Stimulated activated CD4-positive, alpha-beta T cell treated with anti-CD3 and anti-CD28 coated beads, Interleukin-4, amount 100 ng/mL, for 4 hours (primary cell): ENCODE measurements at places on chromosomes 1 and 21.
A peak's percentile ranks its signal among the peaks of the same experiment; 100 is the strongest.

DNA sequence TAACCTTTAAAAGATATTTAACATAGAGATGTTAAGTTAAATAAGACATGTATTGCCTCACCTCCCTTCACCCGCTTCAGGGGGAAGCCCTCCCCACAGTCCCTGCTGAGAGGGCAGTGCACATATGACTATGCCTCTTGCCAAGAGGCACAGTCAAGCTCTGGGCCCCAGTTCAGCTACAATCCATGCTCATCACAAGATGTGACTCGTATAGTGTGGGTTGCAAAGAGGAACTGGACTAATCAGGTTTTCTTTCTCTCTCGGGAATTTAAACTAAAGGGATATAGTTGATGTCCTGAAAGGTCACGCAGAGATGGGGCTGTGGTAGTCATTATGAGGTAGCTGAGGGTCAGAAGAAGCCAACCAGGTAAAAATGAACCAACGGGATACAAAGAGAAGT is 35.6 kb downstream of the LYST start:
- DNase-seq = no peak

DNA sequence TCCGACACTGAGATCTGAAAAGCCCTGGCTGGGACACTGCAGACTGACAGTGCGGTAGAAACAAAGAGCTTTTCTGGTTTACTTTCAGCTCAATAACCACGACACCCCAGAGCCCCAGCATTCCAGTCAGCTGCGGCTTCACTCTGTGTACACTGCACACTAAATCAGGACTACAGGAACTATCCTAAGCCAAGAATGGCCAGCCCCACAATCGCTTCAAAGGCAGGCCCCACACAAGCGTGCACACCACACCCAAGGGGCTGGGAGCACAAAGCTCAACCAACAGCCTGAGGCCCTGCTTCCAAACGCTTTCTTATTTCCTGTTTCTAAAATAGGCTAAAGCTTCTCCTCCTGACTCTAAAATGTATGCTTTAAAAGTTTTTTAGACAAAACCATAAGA is 28.4 kb downstream of the URB1 start:
- DNase-seq = no peak

GRCh38 chr1:12711536-12711935 is 4.4 kb upstream of the AADACL3 start:
- no peak for DNase-seq

- peak; percentile 69 for DNase-seq
These were observed 13.6 kb upstream of the FAM110D start for GRCh38 chr1:26145041-26145959.

- no peak for DNase-seq
These were observed 31.8 kb downstream of the IGSF21 start for GRCh38 chr1:18139198-18139981.

GRCh38 chr1:236016782-236017400 is 48.0 kb downstream of the NID1 start:
- no peak for DNase-seq

- DNase-seq = no peak
These were observed 275.5 kb downstream of the TM2D1 start for GRCh38 chr1:61449410-61449809.

- DNase-seq = no peak
These were observed 55.3 kb downstream of the CDKN2C start for GRCh38 chr1:51025374-51025773.

GRCh38 chr1:234898455-234899033 is 230.1 kb downstream of the TOMM20 start:
- DNase-seq = no peak

GRCh38 chr1:57064379-57065140 is 98.7 kb upstream of the C8B start:
- DNase-seq = no peak

GRCh38 chr1:197928849-197929336 is 11.7 kb downstream of the LHX9 start:
- DNase-seq = no peak

DNA sequence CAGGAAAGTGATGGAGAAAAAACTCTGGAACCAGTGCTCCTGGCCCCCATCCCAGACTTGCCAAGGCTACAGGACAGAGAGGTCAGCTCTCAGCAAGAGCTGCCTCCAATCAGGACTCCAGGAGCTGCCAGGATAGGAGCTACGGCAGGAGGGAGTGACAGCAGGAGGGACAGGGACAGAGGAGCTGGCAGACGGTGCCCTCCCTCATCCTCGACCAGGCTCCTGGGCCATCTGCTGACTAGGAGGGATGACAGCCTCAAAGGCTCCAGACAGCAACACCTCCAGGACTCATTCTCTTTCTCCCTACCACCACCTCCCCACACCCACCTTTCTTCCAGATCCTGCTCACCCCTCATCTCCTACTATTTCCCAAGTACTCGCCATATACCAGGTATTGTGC is 22.7 kb downstream of the DLGAP3 start:
- no peak for DNase-seq

GRCh38 chr1:43653339-43653738 is 3.4 kb downstream of the KDM4A start:
- DNase-seq = no peak

- no peak for DNase-seq
These were observed 142.3 kb downstream of the MIS18A start for GRCh38 chr21:32136546-32136945.

GRCh38 chr1:212487774-212488435 is 55.2 kb downstream of the NENF start:
- no peak for DNase-seq

DNA sequence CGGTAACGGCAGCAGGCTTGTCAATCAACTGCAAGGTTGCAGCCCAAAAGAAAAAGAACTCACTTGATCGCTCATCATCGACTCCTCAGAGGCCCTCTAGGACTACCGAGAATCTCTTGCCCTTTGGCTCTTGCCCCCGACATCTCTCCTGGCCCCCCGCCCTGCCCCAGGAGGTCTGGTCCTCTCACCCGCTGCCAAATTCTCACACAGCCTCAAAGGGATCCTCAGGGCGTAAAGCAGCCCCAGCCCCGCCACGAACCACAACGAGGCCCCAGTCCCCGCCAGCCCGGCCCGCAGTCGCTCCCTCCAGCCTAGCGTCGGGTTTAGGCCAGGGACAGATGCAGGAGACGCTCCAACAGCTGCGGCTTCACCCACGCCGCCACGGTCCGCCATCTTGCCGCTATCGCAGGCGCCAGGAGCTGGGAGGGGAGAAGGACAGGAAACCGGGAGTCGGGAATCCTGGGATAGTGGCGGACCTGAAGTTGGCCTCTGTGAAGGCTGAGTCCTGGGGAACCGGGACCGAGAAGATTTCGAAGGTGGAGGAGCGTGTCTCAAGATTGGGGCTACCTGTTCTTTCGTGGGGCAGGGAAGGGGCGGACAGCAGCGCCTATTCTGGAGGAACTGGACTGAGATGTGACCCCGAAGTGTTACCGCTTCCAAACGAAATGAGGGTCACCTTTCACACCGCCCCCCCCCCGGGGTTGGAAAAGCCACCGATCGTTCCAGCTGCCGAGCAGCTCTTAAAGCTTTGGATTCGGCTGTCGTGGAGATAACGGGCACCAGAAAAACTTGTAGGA is at the start of gene ST7L:
ST7L (minus strand) TSS at position 421 of the 797 bp plus-strand sequence; CDS start at position 393, 28 bp downstream.
- DNase-seq = peak; percentile 48

DNA sequence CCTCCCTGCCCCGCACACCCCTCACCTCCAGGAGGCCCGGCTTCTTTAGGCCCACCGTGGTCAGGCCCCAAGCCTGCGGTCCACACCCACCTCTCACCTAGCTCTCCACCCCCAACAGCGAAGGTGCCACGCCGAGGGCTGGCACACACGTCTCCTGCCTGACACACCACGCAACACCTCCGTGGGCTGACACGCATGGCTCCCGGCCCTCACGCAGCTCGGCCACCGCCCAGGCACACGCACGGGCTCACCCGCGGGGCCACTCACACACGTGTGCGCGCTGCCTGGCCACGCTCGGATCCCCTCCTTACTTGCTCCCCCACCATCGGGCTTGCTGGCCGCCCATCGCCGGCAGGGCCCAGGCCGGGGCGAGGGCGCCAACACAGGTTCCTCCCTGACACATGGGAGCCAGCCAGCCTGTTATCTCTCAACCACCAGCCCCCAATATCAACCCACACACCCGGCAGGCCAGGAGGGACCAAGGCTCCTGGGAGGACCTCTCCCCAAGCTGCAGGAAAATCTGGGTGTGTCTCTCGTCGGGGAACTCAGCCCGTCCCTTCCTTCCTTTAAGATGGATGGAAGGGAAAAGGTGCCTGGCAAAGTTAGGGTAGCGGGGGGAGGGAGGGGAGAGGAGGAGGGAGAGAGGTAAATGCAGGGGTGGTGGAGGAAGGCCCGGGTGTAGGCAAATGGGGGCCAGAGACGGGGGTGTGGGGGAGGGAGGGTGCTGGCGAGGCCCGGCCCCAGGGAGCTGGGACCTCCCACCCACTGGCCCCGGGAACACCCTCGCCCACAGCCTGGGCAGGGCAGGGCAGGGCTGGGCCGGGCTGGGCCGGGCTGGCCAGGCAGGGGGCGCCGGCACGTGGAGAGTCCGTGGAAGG is 546 bp downstream of the ELOVL1 start:
- DNase-seq = peak; percentile 42

DNA sequence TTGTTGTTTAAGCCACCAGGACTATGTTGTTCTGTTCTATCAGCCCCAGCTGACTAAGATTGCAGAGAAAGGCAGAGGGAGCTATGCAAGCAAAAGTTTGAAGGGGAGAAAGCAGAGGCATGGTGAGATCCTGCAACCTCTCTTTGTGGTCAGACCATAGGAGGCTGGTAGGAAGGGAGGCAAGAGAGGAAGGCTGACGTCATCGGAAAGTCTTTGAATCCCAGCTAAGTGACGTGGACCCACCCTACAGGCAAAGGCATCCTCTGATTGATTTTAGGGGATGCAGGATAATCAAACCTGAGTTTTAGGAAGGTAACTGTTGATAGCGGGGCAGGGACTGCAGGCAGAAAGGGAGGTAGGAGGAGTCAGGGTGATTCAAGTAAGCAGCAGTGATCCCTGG is 23.3 kb upstream of the TNNI1 start:
- DNase-seq = no peak

DNA sequence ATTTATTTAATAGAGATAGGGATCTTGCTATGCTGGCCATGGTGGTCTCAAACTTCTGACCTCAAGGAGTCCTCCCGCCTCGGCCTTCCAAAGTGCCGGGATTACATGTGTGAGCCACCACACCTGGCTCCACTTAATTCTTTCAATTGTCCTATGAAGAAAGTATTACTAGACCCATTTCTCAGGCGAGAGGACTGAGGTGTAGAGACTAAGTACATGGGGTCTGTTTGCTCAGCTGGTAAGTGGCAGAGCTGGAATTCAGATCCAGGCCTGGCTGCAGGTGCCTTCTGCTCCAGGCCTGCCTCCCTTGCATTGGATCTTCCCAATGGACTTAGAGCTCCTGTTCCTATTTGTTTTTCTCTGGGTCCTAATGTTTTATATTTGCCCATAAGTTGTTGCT is 55.5 kb downstream of the HTR6 start:
- DNase-seq = no peak

DNA sequence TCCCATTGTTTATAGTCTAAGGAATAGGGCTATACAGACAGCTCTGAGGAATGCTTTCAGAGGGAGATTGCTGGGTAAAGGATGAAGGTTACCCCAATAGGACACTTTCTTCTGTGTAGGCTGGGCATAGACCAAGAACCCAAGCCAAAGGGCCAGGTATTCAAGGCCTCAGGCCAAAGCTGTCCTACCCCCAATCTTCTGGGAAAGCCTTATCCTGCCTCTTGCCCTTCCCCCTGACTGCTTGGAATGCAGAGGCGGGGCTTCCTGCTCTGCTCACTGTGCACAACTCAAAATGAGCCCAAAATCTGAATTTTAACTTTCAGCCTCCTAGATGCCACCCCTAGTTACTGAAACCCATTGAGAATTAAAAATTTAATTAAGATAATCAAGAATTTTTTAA is 2.2 kb downstream of the OR10Z1 start:
- no peak for DNase-seq

- DNase-seq = no peak
These were observed 45.0 kb downstream of the ZNF281 start for GRCh38 chr1:200364831-200365230.

DNA sequence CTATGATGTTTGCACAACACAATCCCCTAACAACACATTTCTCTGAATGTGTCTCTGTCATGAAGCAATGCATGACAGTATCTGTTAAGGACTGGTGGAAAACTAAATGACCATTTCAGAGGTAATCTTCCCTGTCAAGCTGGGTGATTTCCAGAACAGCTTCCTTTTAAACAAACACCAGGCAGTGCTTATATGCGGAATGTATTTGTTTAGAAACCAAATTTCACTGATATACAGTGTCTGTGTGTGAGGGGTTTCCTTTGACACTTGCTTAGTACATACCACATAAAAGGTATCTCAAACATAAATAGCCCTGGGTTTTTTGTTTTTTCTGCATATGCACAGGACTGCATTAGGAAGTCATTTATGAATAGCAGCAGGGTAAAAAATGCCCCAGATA is 95.6 kb downstream of the TGFBR3 start:
- no peak for DNase-seq

DNA sequence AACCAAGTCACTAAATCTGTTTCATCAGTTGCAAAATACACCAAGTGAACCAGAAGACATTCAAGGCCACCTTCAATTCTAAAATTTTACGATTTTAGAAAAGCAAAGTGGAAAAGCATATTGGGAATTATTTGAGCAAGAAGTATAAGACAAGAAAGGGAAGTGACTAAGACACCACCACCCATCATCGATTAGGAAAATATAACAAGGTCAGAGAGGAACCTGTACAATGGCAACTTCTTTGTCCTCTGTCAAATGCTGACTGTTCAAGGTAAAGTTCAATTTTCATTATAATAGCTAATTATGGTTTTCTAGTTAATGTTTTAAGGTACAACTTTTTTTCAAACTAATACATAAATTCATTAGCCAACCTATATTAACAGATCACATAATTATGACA is 10.8 kb downstream of the FRRS1 start:
- DNase-seq = no peak

GRCh38 chr1:233656032-233656635 is 42.2 kb downstream of the KCNK1 start:
- DNase-seq = no peak

DNA sequence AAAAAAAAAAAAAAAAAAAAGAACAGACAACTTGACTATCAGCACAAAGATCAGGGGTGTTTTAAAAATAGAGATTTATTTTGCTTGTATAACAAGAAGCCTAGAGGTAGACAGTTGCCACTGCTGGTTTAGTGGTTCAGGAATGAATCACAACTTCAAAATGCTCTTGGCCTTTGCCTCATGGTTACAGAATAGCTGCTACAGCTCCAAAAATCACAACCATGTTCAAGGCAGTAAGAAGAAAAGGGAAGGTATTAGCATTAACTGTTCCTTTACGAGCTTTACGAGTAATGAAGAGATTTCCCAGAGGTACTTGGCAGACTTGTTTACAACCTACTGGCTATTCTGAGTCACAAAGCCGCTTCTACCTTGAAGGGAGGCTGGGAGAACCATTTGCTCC is 52.5 kb upstream of the PPM1J start:
- DNase-seq = no peak

DNA sequence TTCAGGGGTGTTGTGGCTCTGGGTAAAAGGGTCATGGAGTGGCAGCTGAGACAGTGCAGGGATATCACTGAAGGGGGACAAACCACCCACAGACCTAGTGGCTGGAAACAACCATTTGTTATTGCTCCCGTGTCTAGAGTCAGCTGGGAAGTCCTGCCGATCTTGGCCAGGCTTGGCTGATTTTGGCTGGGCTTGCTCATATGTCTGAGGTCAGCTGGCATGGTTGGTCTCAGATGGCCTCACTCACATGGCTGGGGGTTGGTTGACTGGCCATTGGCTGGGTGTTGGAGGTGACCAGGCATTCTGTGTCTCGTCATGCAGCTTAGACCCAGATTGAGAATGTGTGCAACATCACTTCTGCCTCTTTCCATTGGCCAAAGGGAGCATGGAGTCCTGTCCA is 203.8 kb upstream of the POU3F1 start:
- no peak for DNase-seq

GRCh38 chr1:211811126-211811525 is 19.4 kb downstream of the LPGAT1 start:
- no peak for DNase-seq
